ENCODE measurements at places on chromosomes 12 and 14.

DNA sequence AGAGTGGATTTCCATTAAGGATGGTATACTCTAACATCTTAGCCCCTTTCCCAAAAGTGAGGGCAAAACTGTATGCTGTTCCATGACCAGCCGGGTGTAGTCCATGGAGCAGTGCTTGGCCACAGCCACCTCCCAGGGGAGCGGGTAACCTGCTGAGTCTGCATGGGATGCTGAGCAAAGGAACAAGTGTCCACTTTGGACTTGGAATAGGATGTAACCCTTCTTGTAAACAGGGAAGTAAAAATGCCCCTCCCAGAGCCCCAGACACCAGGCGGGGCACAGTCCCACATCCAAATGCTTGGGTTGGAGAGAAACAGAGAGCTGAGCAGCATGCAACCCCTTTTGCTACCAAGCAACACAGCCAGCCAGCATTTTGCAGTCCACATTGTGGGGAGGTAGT lies 65.6 kb downstream of the ACTN1 start:
- no peak for DNase-seq

- no peak for DNase-seq
These were observed 49.5 kb upstream of the ATXN7L3B start for GRCh38 chr12:74488134-74488533.

GRCh38 chr14:30779210-30779609 lies 95.1 kb upstream of the COCH start:
- DNase-seq = no peak

GRCh38 chr14:49953196-49953595 lies 60.3 kb downstream of the ARF6 start:
- DNase-seq = no peak

DNA sequence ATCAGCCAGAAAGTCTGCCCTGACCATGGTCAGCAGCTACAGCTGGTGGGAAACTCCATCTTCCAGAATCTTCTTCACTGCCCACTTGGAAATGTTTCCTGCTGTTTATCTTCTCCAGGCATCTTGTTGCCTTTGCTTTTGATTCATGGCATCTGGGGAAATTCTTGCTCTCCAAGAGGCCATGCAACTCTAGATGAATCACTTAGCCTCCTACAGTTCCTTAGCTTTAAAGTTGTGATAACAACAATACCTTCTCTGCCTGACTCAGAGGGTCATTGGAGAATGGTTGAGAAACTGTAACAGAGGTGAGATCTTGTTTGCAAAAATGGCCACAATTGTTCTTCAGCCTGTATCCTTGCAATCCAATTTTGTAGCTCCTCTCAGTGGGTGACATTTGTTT lies 121.0 kb upstream of the VRK1 start:
- no peak for DNase-seq

DNA sequence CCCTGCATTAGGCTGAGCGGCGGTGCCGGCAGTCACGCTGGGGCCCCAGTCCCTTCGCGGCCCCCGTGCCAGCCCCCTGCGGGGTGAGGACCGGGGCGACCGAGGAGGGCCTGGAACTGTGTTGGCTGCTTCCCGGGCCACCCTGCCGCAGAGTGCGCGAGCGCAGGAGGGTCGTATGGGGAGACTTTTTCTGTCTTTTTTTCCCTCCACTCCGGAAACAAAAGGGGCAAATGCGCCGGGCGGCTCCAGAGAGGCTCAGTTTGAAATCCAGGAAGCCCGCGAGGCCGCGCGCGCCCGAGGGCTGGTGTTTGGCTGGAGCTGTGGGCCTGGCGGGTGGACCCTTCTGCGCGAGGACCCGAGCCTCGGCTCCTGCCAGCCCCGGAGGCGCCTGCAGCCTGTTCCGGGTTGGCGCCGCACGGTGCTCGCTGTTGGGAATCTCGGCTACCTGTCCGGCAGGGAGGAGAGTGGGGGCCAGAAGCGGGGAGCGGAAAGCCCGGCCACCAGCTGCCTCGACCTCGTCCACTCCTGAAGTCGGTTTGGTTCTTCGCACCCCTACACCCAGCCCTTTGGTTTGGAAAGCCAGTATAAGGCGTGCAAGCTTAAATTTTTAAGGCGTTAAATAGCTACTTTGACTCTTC lies 638 bp downstream of the PLEKHG3 start:
- DNase-seq = no peak

Data from cerebellar cortex (tissue), 1 donor.